ENCODE measurements at places on chromosomes 1 and 21.

DNA sequence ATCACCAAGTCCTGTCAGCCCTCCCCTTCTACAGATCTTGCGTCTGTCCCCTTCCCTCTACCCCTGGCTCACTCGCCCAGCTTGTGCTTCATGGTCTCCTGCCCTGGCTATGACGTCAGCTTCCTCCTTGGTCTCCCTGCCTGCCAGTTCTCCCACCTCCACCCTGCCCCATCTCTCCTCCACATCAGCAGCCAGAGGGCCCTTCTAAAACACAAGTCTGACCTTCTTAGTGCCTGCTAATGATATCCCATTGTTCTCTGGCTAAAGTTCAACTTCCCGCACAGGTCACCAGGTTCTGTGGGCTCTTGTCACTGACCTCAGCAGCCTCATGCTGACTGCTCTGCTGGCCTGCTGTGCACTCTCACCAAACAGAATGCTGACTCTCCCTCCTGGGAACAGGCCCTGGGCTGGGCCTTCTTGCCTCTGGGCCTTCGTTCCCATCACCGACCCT is 24.7 kb upstream of the MYCL start:
- DNase-seq = no peak

GRCh38 chr1:175443332-175443731 is 250.8 kb upstream of the KIAA0040 start:
- DNase-seq = no peak

DNA sequence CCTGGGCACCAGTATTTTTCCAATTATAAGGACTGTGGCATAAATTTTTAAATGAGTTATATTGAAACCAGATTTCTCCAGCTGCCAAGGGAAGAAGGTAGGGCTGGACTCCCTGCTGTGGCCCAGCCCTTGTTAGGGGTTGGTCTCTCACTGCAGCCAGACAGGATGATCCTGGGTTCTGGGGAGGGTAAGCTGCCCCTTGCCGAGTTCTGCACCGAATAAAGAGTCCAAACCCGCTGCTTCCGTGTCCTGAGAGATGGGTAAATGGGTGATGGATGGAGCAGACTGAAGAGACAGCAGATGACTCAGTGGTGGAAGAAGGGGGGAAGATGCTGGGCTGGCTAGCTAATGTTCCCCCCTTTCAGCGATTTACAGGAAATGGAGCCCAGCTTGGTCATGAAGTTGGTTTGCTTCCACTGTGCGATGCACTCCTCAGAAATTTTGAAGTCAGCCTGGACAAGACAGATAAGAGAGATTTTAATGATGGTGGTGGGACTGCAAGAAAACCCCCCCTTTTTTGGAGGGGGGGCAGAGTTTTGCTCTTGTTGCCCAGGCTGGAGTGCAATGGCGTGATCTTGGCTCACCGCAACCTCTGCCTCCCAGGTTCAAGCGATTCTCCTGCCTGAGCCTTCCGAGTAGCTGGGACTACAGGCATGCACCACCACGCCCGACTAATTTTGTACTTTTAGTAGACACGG is 41.4 kb downstream of the YARS1 start:
- DNase-seq = no peak

DNA sequence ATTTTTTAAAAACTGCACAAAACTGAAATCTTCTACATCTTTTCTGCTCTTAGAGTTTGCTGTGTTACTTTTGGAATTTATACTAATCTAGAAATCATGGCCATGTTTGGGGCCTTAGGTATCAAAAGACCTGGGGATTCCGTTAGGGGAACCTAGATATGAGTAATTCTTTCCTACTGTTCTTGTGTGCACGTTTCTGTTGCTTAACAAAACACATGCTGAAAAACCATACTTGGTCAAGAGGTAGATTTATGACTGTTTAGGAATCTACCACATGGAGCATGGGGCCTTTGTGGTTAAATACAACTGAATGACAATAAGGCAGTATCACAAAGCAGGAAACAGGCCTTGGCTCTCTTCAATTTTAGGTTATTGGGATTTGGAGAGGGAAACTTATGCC is 291.9 kb upstream of the USP25 start:
- DNase-seq = no peak

- DNase-seq = no peak
Measured at GRCh38 chr1:2047749-2048729, 2.2 kb upstream of the PRKCZ start.

DNA sequence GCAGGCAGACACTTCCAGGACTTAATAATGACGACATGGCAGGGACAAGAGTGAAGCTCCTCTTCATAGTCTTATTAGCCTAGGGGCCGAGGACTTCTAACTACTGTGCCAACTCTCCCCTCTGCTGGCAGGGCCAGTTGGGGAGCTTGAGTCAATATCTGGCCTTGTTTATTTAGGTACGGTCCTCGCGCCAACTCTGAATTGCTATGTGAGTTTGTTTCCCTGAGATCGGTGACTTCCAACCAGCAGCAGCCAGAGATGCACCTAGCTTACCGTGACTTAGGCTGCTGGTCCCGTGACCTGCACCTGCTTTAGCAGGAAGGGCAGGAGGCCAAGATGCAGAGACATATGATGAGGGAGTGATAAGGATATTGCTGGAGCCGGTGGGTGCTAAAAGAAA is 451.1 kb downstream of the PCP4 start:
- DNase-seq = no peak

GRCh38 chr1:78369546-78369945 is 121.2 kb upstream of the PTGFR start:
- DNase-seq = no peak

- no peak for DNase-seq
Measured at GRCh38 chr1:97911266-97912215, 9.3 kb downstream of the DPYD start.

DNA sequence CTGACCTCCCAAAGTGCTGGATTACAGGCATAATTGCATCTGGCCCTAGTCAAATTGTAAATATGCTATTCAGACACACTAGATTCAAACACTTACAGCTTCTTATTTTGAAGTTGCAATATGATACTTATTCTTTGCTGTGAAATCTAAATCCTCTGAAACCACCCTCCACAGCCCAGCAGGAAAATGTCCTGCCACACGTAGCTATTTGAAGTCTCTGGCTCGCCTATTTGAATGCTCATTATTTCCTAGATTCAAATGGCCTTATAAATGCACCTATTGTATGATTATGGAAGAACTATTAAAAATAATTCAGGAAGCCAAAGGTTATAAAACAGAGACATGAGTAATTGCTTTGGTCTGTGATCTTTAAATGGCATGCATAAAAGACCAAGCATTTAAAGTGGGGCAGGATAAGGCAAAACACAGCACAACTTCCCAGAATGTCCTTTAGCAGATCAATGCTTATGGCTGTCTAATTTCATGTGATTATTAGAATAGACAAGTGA is 26.6 kb upstream of the FBXO28 start:
- DNase-seq = no peak

GRCh38 chr1:84884671-84885389 is 8.2 kb downstream of the LPAR3 start:
- DNase-seq = no peak

DNA sequence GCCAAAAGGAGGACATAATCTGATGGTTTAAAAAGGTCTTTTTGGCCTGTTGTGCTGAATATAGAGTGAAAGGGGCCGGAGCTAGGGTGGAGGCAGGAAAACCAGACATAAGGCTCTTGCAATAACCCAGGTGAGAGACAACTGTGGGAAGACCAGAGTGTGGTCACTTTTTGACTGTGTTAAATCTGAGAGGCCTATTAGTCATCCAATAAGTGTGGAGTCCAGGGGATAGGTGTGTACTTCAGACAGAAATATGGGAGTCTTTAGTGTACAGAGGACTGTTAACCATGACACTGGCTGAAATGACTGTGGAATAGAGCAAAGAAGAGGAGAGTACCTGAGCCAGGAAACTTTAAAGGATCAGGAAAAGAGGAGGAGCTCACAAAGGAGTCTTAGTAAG is 89.3 kb downstream of the VAV3 start:
- DNase-seq = no peak

DNA sequence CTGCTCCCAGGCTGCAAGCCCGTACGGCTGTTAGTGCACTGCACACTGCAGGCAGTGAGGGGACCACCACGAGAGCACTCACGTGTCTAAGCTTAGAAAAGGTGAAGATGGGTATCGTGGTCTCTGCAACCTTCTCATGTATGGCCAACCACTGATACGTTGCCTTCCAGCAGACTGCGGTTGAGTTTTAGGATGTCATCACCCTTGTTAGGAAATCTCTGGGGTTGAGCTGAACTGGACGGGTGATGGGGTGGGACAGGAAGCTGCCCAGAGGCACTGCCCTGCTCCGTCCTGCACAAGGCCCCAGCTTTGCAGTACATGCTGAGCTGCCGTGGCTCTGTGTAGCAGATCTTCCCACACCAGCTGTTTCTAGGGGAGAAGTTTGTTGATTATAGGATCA is 43.3 kb downstream of the FAAP20 start:
- no peak for DNase-seq

DNA sequence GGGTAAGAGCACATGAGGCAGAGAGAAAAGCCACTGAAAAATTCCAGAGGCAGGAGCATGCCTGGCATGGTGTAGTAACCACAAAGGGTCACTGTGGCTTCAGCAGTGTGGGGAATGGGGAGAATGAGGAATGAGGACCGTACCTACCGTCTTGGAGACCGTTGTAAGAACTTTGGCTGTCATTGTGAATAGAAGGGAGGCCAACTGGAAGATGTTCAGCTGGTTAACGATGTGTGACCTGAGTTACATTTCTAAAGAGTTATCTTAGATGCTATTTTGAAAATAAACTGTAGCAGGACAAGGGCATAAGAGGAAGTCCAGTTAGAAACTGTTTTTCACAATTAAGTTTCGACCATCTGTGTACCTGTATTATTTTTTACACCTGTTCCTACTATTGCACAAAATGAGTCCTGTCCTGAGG is 365.5 kb upstream of the SGIP1 start:
- no peak for DNase-seq

DNA sequence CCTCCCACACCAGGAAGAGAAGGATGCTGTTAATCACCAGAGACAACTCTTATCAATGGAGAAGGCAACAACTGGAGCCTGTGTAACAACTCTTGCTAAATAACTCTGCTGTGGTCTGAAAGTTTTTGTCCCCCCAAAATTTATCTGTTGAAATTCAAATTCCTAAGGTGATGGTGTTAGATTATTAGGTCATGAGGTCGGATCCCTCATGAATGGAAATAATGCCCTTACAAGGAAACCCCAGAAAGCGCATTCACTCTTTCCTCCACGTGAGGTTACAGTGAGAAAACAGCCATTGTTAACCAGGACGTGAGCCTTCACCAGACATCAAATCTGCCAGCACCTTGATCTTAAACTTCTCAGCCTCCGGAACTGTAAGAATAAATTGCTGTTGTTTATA is 141.9 kb upstream of the CXADR start:
- DNase-seq = peak; percentile 83

DNA sequence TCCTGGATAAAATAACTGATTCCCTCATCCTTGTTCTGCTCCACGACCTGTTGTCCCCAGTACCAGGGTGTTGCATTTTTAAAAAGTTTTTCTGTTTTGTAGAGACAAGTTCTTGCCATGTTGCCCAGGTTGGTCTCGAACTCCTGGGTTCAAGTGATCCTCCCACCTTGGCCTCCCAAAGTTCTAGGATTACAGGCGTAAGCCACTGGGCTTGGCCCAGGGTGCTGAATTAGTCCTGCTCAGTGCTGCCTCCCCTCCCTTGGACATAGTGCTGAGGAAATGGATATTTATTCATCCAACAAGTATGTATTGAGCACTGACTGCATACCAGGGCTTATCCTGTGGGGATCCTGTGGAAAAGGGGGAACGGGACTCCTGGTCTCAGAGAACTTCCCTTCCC is 126.4 kb downstream of the PTPRU start:
- DNase-seq = no peak
